ENCODE measurements at places on chromosomes 13 and 19.

DNA sequence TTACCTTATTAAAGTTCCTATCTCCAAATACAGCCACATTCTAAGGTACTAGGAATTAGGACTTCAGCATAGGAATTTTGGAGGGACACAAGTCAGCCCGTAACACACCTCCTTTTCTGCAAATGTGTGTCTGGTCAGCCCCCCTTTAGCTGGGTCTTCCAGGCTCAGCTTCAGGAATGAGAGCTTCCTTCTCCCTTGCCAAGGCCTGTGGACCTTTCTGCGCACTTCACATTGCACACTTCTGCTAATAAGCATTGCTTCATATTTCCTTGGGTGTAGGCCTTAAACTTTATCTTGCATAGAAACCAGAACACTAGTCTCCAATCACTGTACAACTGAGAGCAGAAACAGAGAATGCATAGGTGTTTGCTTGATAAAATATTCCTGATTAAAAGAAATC is 4.5 kb upstream of the STK24 start:
- ATAC-seq = no peak

DNA sequence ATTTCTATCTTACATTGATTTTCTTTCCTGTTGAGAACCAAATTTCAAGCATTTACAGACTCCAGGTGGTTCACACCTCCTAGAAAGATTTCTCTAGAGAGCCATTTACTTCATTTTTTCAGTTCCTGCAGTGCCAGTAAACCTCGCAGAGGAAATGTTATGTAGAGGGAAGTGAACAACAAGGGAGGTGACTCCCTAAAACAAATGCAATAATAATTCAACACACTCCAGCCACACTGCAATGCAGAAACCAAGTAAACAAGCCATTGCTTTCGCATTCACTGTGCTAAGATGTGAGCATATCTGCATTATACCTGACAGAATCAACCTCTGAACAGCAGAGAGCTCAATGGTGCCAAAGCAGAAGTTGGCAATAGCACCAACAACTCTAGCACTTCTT is 215.1 kb downstream of the RBM26 start:
- ATAC-seq = no peak

- ATAC-seq = no peak
Observed at GRCh38 chr13:98721825-98722510, 30.5 kb downstream of the SLC15A1 start.

DNA sequence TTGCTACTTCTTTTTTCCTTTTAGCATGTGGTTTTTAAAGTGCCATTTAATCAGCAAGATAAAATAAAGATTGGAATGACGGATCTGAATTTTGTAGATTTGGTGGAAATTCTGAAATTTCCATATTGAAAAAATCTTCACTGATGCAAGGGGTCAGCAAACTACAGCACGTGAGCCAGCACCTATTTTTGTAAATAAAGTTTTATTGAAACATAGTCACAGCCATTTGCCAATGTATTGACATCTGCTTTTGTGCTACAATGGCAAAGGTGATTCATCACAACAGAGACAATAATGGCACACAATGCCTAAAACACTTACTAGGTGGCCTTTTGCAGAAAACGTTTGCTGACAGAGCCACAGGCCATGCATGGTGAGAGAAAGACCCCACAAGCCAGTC is 226.4 kb downstream of the ABCC4 start:
- ATAC-seq = no peak

DNA sequence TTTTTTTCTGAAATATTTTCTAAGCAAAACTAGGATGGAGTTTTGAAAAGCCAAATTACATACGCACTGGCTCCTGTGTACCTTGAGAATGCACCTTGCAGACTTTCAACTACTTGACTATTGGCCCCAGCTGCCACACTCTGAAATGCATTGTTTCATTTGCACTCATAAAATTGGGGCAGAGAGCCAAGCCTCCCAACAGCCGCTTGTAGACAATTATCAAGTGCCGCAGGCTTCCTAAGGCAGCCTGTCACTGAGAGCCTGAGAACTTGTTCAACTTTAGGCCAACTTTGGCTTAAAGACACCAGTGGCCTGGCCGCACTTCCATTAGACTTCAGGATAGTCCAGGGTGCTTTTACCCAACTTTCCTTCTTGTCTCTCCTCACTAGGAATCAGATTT is 115.7 kb upstream of the STARD13 start:
- no peak for ATAC-seq
